ENCODE measurements at places on chromosomes 11 and 22. TPM values are rescaled to one million over a fixed set of nuclear protein-coding genes. Genes with fewer than 3 reads are reported as not detected.

DNA sequence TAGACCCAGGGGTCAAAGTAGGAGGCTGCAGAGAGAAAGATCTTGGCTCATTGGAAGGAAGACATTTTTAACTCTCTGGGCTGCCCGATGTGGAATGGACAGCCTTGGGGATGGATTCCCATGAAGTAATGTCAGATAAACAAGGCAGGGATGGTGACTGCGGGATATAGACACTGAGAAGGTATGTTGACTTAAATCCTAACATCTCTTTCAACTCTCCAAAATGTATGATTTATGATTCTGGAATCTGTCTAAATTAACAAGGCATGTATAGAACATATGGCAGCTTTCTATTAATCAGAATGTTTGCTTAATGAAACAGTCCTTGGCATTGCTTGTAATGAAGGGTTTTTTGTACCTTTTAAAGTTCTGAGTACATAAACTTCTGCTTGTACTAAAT is 56.1 kb upstream of the VSTM5 start:
- DNase-seq: no peak

GRCh38 chr22:47073075-47073474 is 310.6 kb downstream of the TBC1D22A start:
- DNase-seq: no peak

The PDGFB gene
- 16.6 TPM for polyA plus RNA-seq

The TMEM132A gene
- polyA plus RNA-seq: 38.4 TPM

- no peak for DNase-seq
Observed at GRCh38 chr11:67450796-67451657, 1.5 kb downstream of the GPR152 start.

DNA sequence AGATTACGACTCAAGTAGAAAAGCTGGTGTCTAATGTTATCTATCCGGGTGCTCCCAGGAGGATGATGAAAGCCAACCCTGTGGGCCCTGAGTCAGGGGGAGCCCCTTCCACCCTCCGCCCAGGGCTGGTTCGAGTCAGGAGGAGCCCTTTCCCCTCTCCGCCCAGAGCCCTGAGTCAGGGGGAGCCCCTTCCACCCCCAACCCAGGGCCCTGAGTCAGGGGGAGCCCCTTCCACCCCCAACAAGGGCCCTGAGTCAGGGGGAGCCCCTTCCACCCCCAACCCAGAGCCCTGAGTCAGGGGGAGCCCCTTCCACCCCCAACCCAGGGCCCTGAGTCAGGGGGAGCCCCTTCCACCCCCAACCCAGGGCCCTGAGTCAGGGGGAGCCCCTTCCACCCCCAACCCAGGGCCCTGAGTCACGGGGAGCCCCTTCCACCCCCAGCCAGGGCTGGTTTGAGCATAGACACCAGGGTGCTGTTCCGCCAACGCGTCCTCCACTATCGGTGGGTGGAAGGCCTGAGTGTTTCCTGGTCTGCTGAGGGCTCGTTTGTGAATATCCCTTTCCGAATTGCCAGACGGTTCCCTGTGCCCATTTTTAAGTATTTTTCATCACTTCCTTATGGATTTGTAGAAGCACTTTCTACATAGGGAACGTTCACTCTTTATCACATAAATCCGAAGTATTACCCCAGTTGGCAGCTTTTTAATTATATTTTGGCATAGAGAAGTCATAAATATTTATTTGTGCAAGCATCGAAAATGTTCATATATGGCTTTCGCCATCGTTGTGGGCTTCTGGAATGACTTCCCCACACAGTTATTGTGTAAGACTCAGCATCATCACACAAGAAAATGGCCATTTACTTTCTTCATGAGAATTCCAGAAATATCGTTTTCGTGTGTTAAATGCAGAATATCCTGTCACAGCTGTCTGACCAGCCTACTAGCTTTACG is 380.6 kb downstream of the BRD1 start:
- no peak for DNase-seq

DNA sequence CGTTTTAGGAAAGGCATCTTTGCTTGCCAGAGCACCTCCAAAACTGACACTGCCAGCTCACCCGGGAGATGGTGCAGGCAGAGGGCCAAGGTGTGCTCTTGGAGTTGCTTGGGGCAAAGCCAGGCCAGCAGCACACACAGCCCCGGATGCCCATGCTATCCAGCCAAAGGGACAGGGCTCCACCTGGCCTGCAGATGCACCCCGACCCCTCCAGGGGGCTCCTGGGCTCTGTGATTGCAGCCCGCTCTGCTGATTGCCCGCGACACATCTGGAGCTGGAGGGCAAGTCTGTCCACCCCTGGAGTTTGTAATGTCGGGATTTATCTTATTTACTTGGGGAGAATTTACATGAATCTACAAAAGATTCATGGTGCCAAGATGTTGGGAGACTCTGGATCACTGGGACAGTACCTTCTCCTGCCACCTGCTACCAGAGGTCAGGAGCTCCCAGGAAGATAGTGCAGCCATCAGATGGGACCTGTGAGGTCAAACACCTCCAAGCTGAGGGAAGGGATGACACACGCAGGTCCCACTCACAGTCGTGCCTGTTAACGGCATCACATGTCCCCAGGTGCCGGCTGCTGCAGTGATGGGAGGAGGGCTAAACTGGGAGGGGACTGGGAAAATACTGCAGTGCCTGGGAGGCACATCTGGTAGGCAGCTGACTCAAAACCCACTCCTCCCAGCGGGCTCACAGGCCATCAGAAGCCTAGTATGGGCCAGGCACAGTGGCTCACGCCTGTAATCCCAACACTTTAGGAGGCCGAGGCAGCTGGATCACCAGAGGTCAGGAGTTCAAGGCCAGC is 17.2 kb downstream of the CBX7 start:
- peak; percentile 51 for DNase-seq

The OR8K3 gene
- polyA plus RNA-seq: not detected

- DNase-seq: no peak
Observed at GRCh38 chr22:50600538-50600937, at the start of gene MAPK8IP2. Gene MAPK8IP2, plus strand, starts transcription at chr22:50600793. Its CDS starts 26 bp downstream, at chr22:50600819.

DNA sequence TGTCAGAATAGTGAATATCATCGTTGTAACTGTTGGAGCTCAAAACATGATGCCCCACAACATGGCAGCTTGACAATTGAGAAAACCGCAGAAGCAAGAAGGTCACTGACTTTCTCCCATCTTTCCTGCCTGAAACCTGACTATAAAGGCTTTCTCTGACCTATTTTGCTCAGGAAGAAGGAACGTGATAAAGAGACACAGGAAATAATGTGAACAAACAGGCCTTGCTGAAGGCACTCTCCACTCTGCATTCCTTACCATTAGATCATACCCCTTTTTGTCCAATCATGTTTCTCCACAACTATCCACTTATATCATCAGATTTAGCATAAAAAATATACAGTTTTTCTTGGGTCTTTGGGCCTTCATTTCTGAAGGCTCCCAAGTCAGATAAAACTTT is 916.8 kb downstream of the METTL15 start:
- no peak for DNase-seq

The MS4A6E gene
- polyA plus RNA-seq: not detected

GRCh38 chr22:43262990-43263644 is 76.2 kb upstream of the TTLL12 start:
- DNase-seq: no peak

DNA sequence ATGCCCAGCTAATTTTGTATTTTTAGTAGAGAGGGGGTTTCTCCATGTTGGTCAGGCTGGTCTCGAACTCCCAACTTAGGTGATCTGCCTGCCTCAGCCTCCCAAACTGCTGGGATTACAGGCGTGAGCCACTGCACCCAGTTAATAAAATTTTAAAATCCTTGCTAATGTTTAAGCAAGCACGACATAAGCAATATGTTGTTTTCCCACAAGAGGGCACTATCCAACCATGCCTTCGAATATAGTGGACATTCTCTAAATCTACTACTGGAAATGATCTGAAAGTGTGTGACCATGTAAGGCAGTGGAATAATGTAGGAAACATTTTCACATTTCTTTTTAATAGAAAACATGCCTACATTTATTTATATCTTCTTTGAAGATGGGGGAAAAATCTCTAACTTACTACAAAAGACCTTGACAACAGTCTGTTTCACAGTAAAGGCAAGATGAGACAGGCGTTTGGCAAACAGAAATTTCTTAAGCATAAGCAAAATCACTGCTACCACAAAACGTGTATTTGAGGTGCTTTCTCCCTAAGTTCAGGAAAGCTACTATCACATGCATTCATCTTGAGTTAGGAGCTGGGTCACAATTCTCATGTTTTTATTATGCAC is 38.2 kb downstream of the PITPNB start:
- peak; percentile 88 for DNase-seq

- DNase-seq: peak; percentile 51
Observed at GRCh38 chr11:64378335-64378880, 19.4 kb downstream of the RPS6KA4 start.

The EHBP1L1 gene
- 235 TPM for polyA plus RNA-seq

DNA sequence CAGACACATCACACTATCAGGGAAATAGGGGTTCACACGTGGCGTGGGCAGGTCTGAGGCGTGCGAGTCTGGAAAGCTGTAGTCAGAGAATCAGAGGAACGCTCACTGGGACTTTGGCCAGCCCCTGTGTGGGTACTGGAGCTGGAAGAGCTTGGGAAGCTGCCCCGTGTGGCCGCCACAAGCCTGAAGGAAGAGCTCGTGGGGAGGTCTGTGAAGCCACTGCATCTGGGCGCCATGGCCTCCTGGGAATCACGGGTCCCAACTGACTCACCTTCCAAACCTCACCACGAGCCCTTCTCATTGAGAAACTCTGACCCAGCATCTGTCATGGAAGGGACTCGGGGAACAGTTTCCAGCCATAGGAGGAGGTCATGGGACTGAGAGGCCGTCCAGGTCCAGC is 5.9 kb upstream of the MRGPRF start:
- DNase-seq: no peak

DNA sequence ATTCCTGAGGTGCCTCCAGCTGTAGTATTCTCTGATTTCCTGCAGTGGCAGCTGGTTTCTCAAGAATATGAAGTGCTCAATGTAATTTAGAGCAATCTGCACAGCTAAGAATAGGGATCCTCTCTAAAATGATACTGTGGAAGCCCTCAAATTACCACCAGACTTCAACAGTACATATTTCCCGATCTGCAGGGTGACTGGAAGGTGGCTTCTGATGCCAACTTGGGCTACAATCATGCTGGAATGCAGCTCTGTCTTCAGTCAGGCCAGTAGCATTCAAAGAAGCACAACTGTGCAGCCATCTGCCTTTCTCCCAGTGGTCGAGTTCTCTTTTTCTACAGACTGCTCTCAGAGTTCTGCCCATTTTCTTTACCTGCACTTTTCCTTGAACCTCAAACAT is 55.5 kb upstream of the CD5 start:
- DNase-seq: no peak

- no peak for DNase-seq
Observed at GRCh38 chr22:28983788-28984441, 77.7 kb downstream of the C22orf31 start.

DNA sequence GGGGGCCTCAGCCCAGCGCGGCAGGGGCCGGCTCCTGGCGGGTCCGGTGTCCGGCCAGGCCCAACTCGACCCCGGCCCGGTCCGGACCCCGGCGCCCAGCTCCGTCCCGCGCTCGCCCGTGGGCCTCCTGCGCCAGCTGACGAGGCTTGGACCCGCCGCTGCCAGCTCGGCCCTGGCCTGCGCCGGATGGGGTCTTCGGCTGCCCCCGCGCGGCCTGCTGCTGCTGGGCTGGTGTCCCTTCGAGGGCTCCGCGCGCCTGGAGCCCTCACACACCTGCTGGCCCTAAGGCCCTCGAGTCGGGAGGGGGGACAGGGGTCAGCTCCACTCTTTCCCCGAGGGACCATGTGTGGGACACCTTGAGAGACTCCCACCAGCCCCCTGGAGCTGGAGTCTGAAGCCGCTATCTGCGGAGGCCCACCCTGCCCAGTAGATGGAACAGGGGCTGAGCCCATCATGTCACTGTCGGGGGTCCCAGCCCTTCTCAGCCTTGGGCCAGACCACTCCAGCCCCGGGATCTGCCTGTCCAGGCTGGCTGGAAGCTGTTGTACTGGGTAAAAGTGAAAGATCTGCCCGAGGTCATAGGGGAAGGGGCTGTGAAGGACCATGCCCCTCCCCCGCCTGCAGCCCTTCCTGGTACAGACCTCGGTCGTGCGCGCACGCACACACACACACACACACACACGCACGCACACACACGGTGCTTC is 768 bp upstream of the CDKN1C start:
- DNase-seq: peak; percentile 89

- DNase-seq: no peak
Observed at GRCh38 chr22:40241200-40241763, 63.6 kb downstream of the TNRC6B start.

The TRPM5 gene
- 0.05 TPM for polyA plus RNA-seq

DNA sequence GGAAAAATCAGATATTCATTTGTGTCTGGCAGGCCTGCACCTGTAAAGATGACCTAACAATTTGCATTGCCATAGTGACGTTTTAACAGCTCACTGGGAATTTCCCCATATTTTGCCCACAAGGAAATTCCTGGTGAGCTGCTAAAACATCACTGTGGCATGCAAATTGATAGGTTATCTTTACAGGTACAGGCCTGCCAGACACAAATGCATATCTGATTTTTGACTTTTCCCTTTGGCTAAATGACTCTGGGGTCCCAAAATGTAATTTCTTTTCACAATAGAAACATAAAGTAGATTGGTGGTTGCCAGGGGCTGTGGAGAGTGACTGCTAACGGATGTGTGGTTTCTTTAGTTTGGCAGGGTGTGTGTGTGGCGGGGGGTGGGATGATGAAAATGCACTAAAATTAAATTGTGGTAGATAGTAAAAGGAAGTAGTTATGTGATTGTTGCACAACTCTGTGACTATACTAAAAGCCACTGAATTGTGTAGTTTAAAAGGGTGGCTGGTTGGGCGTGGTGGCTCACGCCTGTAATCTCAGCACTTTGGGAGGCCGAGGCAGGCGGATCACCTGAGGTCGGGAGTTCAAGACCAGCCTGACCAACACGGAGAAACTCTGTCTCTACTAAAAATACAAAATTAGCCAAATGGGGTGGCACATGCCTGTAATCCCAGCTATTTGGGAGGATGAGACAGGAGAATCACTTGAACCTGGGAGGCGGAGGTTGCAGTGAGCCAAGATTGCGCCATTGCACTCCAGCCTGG is 18.5 kb upstream of the FEZ1 start:
- DNase-seq: no peak

GRCh38 chr22:45688600-45689080 is 17.0 kb downstream of the ATXN10 start:
- peak; percentile 27 for DNase-seq

The PANX2 gene
- 0.08 TPM for polyA plus RNA-seq

DNA sequence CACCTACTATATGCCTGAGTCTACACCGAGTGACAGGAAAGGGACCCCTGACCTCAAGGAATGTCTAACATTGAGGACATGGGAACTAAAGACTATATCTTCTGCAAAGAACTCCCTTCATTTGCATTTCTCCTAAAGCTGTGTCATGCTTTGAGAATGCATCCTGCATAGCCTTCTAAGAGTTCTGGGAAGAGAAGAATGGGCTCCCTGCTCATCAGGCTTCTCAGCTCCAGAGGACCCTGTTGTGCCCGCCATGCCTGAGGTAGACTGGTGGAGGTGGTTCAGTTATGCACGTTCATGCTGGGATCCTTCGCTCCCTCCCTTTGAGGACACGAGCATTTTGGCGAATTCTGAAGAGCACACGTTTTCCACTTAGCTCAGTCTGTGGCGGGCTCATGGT is 63.3 kb downstream of the GRIK4 start:
- no peak for DNase-seq

DNA sequence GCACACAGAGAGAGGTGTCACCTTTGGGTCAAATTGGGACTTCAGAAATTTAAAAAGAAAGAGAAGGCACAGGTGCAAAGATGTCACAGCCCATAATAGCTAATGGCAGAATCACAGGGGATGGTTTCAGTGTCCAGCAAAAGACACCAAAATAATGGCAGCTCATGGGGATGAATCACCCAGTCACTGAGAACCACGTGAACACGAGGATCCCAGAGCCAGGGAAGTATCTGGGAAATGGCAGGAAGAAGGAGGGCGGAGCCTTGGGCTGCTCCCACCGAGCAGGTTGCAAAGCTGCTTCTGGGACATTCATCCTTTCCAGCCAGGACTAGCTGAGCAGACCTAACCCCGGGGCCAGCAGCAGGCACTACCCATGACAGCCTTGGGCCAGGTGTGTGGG is 45.6 kb downstream of the TRMU start:
- DNase-seq: no peak
